ENCODE measurements at places on chromosomes 16 and 17.

DNA sequence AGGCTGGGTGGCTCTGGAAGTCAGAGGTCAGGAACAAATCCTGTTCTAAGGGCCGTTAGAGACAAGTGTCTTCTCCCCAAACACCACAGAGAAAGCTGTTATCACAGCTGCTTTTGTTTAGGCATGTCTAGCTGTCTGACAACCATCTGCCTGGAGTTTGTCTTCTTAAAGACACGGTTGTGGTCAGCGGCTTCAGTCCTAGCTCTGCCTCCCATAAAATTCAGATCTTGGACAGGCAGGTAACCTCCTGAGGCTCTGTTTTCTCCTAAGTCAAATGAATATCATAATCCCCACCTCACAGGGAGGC, 2.3 kb upstream of the ITGA3 start:
- DNase-seq, result no peak

- no peak for DNase-seq
These were observed 1026.4 kb downstream of the KCNJ18 start for GRCh38 chr17:22718689-22719088.

DNA sequence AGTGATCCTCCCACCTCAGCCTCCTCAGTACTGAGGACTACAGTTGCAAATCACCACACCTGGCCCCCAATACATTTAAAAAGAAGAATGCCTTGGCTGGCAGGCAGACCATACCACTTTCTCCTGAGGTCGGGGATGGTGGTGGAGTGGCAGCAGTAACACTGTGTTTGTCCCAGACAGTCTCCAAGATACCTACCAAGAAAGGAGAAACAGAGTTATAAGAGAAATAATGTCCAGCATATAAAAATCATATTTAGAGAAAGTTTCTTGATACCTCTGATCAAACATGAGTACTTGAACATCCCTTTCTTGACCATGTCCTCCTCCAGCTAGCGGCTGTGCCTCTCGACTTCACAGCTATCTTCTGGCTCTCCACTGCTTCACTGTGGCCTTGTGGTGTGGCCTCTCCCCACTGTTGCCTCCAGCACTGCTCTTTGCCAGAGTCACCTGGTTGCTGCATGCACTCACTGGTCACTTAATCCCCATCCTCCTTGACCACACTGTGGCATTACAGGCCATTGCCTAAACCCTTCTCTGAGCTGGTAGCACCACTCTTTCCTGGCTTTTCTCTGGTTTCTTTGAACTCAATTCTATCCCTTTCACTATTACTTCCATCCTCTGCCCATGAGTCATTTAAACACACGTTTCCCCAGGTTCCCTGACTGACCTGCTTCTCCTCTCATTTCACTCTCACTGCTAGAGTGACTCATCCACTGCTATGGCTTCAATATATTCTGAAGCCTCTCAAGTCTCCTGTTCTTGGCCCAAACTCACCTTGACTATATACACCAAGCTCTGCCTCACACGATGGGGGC, 45.2 kb downstream of the XPO6 start:
- DNase-seq, result no peak

DNA sequence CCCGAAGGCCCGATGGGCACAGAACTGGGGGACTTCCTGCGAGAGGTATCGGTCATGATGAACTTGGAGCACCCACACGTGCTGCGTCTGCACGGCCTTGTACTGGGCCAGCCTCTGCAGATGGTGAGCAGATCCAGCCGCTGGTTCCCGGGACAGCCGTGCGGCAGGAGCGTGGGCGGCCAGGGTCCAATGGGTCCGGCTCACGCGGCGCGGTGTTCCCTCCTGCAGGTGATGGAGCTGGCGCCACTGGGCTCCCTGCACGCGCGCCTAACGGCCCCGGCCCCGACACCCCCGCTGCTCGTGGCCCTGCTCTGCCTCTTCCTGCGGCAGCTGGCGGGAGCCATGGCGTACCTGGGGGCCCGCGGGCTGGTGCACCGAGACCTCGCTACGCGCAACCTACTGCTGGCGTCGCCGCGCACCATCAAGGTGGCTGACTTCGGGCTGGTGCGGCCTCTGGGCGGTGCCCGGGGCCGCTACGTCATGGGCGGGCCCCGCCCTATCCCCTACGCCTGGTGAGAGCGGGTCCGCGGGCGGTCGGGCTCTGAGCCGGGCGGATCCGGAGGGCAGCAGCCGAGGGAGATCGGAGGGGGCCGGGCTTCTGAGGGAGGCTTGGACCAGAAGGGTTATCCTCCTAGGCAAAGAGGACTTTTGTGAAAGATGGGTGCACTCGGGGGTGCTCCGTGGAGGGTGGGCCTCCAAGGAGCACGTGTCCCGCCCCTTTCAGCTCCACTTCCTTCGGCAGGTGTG, 3.0 kb downstream of the TNK1 start:
- DNase-seq, result peak; percentile 70

GRCh38 chr16:28081391-28081968, 18.0 kb upstream of the GSG1L start:
- no peak for DNase-seq

GRCh38 chr16:88815901-88816589, 4.3 kb upstream of the APRT start:
- DNase-seq, result no peak

DNA sequence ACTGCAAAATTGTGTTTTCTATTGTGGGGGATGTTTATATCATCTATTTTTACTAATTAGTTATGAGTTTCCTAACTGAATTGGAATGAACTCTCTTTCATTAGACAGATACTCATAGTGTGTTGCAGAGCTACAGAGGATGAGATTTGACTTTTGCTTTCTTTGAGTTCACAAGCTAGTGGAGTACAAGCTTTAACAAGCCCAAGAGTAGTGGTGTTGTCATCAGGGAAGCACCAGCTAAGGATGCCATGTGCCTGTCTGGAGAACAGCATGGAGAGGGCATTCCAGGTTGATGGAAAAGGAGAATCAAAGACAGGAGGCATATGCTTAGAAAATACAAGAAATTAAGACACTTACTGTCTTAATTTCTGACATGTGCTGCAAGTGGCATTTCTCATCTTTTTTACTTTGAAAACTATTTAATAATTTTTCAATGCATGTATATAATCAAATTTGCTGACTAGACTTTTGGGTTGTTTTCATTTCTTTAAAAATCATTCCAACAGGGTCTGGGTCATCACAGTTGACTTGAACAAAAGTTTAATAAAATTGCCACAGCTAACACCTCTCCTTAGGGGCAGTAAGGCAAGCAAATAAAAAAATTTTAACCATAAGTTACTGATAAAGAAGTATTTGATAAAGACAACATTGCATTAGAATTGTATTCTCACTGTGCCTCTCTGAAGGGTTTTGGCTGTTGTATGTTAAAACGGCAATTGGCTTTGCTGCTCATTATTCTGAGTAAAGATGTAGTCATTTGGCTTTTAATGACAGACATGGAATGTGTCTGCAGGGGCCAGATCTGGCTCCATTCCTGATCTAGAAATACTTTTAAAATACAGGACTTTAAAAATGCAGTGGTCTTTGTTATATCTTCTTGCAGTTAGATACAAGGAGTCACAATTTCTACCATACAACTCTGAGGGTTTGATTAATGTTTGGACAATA, 323.7 kb upstream of the CDH11 start:
- no peak for DNase-seq

GRCh38 chr16:66594739-66595138, 9.8 kb upstream of the CMTM3 start:
- no peak for DNase-seq

GRCh38 chr17:3679531-3680126, 11.0 kb downstream of the EMC6 start:
- no peak for DNase-seq

DNA sequence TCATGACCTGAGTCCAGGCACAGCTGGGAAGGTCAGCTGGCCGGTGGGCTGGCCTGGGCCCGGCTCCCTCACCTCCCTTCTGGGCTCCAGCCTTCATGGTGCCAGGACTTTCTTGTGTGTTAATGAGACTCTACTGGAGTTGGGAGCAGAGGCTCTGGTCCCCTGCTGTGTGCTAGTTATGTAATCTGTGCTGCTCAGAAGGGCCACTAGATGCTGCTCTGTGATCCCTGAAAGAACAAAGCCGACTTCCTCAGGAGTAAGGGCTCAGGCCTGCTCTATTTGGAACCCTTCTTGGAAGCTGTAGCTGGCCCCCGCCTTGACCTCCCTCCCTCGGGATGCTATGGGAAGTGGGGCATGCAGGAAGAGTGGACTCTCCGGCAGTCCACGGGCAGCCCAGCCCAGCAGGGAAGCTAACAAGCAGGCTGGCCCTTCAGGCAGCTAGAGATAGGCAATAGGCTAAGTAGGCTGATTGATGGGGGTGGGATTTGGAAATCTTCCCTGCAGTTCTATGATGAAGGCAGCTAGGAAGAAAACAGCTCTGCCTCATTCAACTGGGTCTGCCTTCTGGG, 3.3 kb upstream of the CDK5R1 start:
- DNase-seq, result no peak

DNA sequence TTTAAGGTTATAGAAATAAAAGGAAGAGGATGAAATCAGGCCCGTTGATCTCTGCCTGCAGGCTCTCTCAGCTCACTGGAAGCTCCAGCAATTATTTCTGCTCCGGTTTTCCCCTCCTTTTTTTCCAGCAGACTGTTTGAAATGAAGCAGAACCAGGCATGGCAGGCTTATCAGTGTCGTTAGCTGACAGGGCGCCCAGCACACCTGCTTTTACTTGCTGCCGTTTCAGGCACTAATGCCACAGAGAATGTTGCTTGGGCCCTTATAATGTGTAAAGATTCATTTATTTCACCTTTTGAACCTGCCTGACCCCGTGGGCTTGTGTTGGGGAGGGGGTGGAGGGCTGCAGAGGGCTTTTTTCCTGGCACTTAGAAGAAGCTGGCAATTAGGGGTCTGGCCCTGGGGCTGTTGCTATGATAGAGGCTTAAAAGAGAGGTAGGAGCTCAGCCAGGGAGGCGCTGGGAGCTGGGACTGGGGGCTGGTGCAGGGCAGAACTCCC, 108.1 kb downstream of the IRX3 start:
- no peak for DNase-seq

- DNase-seq, result no peak
These were observed 15.6 kb downstream of the PLEKHG4 start for GRCh38 chr16:67294938-67295361.

DNA sequence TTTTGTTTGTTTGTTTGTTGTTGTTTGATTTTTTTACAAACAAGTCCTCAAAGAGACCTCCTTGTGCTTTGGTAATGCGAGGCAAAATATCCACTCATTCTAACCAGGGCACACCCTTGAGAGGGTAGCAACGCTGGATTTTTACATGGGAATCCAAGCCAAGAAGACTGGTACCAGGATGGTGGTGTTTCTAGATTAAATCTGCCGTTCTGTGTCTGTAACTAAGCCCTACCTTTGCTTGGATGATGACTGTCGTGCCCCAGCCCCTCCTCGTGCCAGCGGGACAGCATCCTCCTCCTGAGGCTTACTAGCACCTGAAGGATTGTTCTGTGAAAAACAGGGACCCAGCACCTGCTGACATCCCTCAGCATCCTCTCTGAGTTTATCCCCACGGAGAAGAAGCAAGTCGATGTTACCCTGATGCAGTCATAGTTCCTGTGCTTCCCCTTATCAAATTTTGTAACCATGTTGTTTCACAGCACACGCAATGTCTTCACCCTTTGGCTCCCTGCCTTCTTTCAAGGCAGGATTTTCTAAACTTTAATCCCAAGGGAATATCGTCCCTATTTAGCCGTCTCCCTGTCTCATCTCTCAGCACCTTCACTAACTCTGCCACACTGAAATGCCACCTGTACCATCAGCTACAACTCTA, 5.1 kb upstream of the HSBP1 start:
- DNase-seq, result no peak

DNA sequence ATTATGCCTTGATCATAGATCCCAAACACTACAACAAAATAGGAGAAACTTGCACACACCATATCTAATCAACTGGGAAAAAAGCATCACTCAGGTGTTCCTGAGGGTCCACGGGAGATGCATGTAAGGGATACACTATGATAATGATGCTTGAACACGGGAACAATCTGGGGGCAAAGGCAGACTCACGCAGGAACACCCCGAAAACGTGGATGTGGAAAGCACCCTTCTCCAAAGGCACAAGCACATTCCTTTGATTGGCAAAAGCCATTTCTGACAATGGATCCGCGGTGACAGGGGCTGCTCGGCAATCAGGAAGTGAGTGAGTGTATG, 1.3 kb downstream of the ZNF652 start:
- DNase-seq, result no peak

- DNase-seq, result no peak
These were observed 7.5 kb upstream of the TMEM101 start for GRCh38 chr17:44022246-44022645.

DNA sequence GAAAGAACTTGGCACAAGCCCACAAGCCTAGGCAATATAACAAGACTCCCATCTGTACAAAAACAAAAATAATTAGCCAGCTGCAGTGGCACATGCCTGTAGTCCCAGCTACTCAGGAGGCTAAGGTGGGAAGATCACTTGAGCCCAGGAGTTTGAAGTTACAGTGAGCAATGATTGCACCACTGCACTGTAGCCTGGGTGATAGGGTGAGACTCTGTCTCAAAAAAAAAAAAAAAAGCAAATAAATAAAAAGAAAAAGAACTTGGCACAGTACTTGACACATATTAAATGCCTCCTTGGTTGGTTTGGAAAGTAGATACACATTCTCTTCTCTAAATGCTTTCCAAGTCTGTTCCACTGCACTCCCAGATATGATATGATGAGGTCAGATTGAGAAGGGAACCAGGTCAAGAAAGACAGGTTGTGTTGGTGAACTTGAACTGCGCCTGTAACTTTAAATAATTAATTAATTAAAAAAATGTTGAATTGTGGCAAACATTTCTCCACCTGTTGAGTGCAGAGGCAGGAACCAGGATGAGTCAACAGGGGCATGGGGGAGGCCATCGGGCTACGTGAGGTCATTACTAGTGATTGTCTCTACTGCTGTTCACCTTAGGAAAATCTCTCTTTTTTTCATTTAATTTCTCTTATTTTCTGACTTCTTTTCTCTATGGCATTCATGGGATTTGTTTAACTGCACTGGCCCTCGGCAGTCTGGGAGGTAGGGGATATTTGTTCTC, 25.9 kb upstream of the EFCAB13 start:
- DNase-seq, result no peak

DNA sequence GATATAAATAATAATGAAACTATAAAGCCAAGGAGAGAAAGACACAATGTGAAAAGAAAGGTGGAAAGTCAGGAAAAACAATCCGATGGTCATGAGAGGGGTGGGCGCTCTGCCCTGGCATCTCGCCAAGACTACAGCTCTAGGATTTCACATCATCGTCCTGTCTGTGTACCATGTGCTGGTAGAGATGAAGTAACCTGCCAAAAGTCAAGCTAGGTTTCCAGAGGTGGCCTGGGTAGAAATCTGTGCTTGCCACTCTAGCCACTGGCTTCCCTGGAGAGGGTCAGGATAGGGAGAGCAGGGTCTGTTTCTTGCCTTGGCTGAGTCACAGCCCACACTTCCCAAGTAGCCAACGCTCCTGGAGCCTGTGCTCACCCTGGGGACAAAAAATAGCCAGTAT, 31.0 kb upstream of the TRAP1 start:
- no peak for DNase-seq

DNA sequence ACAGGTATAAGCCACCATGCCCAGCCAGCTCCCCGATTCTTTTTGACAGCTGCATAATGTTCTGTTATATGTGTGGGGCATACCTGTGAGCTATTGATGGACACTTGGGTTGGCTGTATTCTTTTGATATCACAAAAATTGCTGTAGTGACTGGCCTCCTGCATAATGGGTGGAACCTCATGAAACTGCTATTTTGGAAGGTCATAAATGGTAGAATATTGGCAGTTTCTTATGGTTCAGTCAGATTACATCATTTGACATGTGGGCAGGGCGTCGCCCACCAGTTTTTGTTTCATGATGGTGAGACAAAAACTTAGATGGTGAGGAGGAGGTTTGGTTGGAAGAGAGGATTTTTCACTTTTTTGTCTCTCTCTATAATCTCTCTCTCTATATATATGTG, 26.7 kb upstream of the POLR3E start:
- DNase-seq, result no peak

GRCh38 chr16:59886021-59886420, 1151.9 kb upstream of the GOT2 start:
- DNase-seq, result no peak
